Right lung (tissue), 10 donors: ENCODE measurements at places on chromosomes 6 and 20. TPM values are rescaled to one million over a fixed set of nuclear protein-coding genes. Genes with fewer than 3 reads are reported as not detected.

LINC00237 gene
- polyA plus RNA-seq: not detected

MYB gene
- 3.6 TPM for polyA plus RNA-seq

TMC2 gene
- polyA plus RNA-seq: 0.35 TPM

FYN gene
- 153 TPM for polyA plus RNA-seq

SRSF12 gene
- polyA plus RNA-seq: 13.0 TPM

BPIFA1 gene
- not detected for polyA plus RNA-seq

GRM4 gene
- 0.33 TPM for polyA plus RNA-seq

SNTA1 gene
- polyA plus RNA-seq: 10.6 TPM

KCNK5 gene
- polyA plus RNA-seq: 28.6 TPM

TCF15 gene
- 3.0 TPM for polyA plus RNA-seq

C20orf202 gene
- 1.0 TPM for polyA plus RNA-seq

POM121L2 gene
- not detected for polyA plus RNA-seq

TPBG gene
- polyA plus RNA-seq: 6.6 TPM

FILIP1 gene
- 45.3 TPM for polyA plus RNA-seq

CDSN gene
- polyA plus RNA-seq: 0.09 TPM

VIP gene
- polyA plus RNA-seq: 3.5 TPM

HRH3 gene
- not detected for polyA plus RNA-seq

PI16 gene
- 1.2 TPM for polyA plus RNA-seq

HUS1B gene
- 0.40 TPM for polyA plus RNA-seq

STX7 gene
- 41.9 TPM for polyA plus RNA-seq

IMPG1 gene
- polyA plus RNA-seq: 0.77 TPM

PSORS1C1 gene
- 0.09 TPM for polyA plus RNA-seq
